Activated T-cell treated with anti-CD3 and anti-CD28 coated beads for 24 hours (primary cell): ENCODE measurements at places on chromosomes 4 and X.

DNA sequence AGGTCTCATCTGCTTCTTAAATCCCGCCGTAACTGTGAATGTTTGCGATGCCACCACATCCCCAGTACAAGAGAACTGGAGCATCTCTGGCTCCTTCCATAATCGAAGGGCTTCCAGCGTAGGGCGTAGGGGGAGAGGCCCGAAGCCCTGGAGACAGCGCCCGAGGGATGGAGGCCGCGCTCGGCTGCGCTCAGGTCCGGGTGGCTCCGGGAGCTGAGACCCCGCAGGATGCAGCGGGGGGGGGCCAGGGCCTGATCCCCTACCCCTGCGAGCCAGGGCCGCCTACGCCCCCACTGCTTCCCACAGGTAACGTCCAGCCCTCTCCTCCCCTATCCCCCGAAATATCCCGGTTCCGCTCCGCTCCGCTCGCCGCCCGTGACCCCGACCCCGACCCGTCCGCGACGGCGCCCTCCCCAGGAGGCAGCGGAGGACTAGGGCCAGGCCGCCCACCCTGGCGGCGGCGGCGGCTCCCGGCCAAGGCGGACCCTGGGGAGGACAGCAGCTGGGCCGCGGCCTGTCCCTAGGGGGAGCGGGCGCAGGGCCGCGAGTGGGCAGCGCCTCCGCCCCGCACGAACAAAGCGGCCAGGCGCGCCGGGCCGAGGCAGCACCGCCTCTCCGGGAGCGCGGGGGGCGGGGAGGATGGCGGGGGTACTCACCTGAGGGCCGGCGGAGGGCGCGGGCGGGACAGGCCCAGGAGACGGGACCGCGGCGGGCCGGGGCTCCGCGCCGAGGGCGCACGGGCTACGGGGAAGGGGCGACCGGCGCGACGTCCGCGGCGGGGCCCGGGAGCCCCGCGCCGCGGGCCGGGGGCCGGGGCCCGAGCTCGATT is 723 bp downstream of the WDFY3 start:
- no peak for DNase-seq

DNA sequence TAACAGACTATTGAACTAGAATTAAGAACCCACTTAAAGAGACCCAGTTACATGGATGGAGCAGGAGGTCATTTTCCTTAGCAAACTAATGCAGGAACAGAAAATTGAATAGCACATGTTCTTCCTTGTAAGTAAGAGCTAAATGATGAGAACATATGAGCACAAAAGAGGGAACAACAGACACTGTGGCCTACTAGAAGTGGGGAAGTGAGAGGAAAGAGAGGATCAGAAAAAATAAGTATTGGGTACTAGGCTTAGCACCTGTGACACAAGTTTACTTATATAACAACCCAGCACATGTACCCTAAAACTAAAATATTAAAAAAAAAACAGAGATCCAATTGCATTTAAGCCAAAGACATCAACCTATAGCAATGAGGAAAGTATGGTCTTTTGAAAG is 26.2 kb downstream of the ARAP2 start:
- no peak for DNase-seq

DNA sequence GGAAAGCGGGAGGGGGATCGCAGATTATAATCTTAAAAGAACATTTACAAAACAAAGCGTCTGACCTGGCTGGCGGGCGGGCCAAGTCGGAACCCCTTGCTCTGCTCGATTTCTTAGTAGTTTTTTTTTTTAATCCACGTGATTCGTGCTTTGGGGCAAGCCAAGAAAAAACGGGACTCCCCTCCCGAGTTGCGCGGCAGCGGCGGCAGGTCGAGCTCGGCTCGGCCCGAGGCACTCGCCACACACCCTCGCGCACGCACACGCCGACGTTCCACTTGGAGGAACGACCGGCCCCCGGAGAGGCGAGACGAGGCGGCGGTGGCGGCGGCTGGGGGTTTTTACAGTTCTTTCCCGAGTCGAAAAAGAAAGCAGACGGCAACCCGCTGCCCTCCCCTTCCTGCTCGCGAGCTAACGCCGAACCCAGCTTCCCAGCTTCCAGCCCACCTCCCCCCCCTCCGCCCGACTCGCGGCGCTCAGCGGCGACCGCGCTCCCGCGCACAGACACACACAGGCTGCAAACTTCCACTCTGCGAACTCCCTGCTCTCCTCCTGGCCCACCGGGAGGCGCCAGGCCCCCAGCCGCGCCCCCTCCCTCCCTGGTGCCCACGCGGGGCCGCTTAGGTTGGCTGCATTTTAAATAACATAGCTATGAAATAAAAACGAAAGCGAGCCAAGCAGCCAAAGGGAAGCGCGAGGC is 1.2 kb downstream of the BCOR start:
- DNase-seq = no peak

DNA sequence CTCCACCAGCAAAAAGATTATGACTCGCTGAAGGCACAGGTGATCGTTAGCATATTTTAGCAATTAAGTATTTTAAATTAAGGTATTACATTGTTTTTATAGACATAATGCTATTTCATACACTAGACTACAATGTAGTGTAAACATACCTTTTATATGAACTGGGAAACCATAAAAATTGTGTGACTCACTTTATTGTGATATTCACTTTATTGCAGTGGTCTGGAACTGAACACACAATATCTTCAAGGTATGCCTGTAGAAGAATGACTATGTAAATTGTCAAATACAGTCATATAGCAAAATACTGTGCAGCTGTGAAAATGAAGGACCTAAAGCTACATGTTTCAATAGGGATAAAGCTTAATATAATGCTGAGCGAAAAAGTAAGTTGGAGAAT is 26.6 kb upstream of the MAML3 start:
- no peak for DNase-seq

GRCh38 chrX:104166735-104167436 is 633 bp downstream of the FAM199X start:
- no peak for DNase-seq
